HFFc6 (cell line): ENCODE measurements at places on chromosomes 2 and 18. TPM values are rescaled to one million over a fixed set of nuclear protein-coding genes. Genes with fewer than 3 reads are reported as not detected.

Gene LDLRAD4
- total RNA-seq = not detected in 3 replicates

Gene SAG
- total RNA-seq = not detected in 2 replicates

Gene EGR4
- total RNA-seq = not detected in 2 replicates

DNA sequence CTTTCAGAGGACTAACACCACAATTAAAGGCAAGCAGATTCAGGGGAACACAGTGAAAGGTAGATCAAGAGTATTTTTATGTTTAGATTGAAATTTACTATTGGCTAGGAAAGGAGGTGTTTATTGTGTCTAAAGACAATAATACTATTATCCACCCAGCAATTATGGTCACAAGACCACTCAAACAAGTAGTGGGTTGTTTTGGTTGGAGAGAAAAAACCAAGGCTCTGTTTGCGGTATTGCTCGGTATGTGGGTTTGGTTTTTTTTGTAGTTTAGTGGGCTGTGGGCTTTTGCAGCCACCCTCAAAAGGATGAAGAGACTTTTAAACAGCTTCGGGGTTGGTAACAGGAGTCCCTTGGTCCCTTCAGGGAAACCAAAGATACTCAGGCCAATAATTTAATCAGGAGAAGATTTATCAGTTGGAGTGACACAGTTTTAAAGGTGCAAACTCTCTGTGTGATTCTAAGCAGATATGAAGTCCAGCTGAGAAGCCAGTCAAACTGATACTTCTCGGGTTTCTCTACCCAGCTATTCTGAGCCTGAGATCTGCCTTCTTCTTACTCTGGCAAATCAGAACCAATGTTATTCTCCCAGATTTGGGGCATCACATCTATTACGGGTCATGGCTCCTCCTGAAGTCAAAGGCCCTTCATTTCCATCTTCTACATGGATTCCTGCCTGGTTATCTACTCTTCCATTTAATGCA lies 55.3 kb downstream of the DCC start:
- DNase-seq = no peak
- no peak overlapping the region for H3K4me3 ChIP-seq
- H3K27me3 ChIP-seq = no peaks in the 10 kb centered on the region
- H3K36me3 ChIP-seq = no peaks in the 10 kb centered on the region

DNA sequence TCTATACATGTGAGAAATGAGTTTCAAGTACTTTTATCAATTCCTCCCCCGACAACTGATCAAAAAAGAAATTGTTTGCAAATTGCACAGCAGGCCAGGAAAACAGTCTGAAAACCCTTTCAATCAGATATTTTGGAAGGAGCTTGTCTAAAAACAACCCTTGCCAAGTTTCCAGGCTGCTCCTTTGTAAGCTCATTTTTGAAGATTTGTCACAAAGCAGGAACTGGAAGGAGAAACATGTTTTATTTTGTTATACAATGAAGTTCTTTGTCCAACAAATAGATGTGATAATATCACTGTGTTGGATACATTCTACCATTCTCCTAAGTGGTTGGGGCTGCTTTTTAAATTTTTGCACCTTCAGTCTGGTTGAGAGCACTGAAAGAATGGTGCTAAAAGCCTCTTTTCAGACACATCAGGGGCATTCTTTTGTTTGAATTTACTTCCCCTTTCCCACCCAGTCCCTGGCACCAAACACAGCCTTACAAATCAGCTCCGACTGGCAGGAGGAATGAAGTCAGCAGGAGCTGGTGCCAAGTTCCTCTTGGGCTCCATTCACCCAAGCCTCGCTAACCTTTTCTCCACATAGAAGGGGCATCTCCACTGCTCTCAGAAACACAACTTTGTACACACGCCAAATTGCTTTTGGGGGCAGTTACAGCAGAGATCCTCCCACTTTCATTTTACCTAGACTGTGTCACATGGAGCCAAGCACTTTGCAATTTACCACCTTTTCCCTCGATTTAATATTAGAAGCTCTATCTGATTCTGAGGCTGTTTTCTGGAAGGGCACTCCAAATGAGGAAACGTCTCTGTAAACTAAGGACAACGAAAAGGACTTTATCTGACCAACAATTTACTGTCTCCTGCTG lies 88.0 kb downstream of the C1D start:
- H3K36me3 ChIP-seq = peaks cover 4% of the 10 kb centered on the region; the same call in 1 of the 2 replicates
- DNase-seq = no peak
- no peak overlapping the region for H3K4me3 ChIP-seq
- H3K4me1 ChIP-seq = no peaks in the 10 kb centered on the region
- H3K27ac ChIP-seq = no peak overlapping the region
- H3K27me3 ChIP-seq = no peaks in the 10 kb centered on the region; the same call in 1 of the 2 replicates

DNA sequence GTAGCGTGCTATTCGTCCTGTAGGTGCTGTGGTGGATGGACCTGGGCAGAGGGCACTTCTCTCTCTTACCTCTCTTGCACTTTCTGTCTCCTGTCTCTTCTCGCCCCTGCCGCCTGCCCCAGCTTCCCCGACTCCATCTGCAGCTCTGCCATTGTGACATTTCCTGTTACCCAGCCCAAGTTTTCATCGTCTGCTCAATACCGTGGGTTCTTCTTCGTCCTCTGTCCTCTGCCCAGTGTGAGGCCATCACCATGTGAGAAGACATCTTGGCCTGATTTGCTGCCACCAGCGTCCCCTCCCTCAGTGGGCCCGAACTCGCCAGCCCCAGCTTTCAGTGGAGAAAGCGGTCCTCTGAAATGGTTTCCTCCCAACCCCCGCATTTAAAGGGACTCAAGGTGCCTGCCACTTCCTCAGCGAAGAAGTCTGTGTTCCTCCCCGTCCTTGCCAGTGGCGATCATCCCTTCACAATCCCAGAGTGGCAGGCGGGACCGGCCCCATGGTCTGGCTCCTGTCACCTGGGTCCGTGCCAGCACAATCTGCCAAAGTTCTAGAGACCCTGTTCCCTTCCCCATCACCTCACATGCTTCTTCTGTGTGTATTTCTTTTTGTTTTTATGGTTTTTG lies 18.0 kb downstream of the TGOLN2 start:
- peaks cover 10% of the 10 kb centered on the region for H3K36me3 ChIP-seq
- peaks cover 27% of the 10 kb centered on the region for H3K4me1 ChIP-seq
- H3K4me3 ChIP-seq = no peak overlapping the region
- no peak for DNase-seq
- no peak overlapping the region for H3K27ac ChIP-seq
